ENCODE measurements at places on chromosomes 2 and 18.

DNA sequence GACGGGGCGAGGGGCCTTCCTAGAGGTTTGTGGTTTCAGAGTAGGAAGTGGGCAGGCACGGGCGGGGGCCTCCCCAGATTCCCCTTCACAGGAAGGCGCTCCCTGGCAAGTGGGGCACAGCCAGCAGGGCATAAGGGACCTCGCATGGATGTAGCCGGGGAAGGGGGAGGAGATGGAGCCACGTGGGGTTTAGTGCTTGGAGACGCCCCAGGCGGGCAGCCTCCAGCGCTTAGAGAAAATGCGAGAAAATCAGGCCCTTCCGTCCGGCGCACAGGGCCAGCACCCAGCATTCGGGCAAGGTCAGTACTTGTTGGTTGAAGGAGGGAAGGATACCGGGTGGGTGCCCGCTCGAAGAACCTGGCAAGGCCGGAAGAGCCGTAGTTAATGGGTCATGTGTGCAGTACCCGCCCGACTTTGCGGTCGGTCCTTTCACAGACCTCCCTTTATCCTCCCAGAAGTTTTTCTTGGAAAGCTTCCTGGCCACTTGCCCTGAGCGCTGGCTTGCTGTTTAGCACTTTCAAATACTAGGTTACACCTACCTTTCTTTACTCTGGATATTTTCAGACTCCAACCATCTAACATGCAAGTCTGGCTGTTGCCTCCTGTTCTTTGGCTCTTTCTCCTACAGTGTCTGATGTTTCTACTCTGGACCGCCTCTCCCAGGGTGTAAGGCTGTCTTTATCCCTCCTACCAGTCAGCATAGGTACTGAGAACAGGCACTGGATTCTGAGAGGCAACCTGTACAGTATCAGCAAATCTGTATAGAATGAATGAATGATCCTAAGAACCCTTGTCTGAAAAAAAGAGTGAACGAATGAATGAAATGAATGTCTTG lies 78.1 kb downstream of the CIB4 start:
- no peak for DNase-seq

- no peak for DNase-seq
These were observed 684.6 kb upstream of the SOX11 start for GRCh38 chr2:5007596-5007995.

DNA sequence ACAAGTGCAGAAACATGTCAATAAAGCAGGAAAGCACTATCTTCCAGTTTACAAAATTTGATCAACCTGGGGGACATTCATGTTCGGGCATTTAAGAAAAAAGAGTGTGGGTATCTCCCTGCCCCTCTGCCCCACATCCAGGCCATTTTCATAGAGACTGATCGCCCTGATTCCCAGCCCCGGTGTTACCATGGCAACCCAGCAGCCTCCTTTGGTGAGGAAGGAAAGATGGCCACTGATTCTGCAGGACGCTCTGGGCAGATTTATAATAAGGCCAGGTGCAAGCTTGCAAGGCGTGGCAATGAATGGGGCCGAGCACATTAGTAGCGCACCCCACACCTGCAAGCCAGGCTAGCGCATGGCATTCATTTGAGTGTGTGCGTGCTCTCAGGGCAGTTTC lies 36.7 kb upstream of the ARL4C start:
- DNase-seq = no peak

DNA sequence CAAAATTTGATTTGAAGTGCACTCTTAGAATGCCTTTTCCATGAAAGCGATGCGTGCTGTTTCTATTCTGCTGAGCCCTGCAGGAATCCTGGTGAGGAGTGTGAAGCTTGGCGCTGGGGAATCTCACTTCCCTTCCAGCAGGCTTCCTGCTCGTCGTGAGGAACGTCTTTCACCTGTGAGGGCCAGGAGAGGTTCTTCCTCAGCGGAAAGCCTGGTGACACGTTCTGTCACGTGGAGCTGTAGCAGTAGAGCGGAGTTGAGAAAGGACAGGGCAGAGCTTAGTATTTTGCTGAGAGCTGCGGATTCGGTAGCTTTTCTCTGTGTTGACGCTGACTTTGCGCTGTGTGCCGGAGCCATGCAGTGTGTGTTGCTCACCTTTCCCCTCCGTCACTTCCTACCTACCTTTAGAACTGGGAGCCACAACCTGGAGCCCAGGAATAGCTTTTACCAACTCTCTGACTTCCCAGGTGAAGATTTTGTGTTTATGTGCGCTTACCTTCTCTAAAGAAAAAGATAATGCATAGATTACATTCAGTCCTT lies 294.8 kb downstream of the PTGR3 start:
- DNase-seq = no peak

- no peak for DNase-seq
These were observed 79.0 kb upstream of the CDH19 start for GRCh38 chr18:66682855-66683322.

GRCh38 chr2:179354739-179355537 lies 90.3 kb upstream of the SESTD1 start:
- DNase-seq = no peak

DNA sequence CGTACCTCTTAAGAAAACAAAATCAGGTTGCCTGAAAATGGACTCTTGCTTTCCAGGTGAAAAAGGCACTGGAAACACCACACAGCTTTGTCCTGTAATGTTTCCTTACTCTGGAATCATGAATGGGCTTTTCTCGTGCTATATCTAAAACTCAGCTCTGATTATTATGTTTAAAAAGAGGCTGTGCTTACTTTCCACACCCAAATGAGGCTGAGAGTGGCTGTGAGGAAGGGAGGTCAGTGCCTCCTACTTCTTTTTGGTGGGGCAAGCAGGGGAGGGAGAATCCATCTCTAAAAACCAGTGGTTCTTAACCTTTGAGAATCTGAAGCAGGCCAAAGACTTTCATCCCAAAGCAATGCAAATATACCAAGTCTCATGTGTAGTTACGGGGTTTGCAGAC lies 148.6 kb downstream of the FAM210A start:
- DNase-seq = no peak

DNA sequence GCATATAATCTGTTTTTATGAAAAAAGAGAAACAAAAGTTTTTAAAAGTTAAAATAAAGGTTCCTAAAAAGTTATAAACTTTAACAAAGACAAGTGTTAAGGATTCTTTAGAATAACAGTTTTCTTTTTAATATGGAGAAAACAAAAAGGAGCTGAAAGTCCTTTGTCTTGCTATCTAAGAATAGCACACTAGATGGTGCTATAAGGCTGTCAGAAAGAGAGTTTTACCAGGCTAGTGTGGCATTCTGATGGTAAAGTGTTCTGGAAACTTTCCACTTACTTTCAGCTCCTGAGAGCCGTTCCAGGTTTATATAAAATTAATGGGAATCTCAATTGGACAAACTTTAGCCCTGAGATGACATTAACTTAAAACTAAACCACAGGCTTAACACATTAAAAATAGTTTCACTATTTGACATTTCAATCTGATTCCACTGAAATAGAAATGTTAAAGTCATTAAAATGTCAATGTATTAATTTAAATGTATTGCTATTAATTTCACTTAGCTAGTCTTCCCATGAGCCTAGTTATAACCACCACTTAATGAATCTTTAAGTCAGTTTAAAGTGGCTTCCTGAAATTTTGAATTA lies 3.7 kb downstream of the FBXO48 start:
- DNase-seq = no peak

DNA sequence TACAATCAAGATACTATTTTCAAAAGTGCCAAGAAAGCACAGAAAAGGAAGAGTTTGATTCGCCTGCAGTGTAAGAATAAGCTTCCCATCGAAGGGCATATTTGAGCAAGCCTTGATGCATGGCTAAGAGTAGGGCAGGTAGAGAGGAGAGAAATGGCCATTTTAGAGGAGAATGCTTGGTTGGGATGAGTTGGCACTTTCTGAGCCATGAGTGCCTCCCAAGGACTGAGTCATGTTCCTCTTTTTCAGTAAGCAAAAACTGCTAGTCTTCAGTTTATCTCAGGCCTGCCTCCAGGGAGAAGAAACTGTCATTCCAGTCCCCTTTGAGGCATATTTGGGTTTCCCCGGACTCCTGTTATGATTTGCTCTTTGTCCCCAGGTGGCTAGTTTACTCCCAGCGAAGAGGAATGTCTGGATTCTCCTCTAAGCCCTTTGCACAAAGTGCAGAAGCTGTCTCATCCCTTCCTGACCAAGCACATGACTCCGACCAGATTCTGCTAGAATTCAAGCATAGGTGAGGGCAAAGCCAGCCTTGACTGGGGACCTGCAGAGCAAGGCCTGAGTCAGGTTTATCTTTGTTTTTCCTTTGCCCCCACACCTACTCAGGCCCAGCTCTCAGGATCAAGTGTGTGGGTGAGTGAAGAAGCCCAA lies 115.2 kb downstream of the TTC32 start:
- no peak for DNase-seq

DNA sequence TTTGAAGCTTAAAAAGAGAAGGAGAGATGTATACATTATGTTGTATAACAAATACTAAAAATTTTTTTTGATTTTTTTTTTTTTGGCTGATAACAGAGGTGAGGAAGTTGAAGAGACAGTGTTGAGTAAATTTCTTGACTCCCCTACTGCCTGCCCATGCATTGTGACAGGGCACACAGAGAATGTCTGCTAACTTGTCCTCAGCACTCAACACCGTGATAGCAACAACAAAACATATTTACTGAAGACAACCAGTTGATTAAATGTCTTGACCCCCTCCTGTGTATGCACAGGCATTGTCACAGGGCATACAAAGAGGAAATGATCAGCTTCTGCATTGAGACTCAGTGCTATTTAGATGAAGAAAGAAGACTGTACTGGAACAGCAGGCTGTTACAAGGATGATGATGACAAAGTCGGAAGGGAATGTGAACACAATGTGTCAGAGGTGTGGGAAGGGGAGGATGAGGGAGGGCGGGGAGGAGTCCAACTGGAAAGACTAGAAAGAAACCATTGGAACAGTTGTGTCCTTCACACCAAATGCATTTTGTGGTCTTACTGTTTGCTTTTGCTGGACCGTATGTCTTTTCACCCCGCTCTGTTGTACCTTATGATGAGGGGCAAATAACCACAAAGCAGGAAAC lies 89.5 kb downstream of the CERS6 start:
- no peak for DNase-seq

- DNase-seq = no peak
These were observed 94.9 kb upstream of the TTC27 start for GRCh38 chr2:32532961-32533360.

DNA sequence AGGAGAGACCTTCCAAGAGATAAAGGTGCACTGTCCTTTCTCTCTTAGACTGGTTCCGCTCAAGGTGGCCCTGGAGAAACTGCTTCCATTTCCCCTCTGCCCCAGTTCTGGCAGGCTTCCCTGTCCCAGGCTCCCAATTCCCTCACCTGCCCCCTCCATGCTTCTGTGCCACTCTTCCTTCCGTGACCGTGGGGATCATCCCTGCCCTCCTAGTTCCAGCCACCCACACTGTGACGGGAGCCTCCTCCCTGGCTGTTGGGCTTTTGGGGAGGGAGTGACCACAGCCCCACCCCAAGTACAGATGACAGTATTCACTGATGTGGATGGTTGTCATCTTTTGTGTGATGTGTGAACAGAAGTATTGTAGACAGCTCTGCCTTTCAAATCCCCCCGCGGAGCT lies 2.8 kb downstream of the IMPA2 start:
- DNase-seq = no peak

DNA sequence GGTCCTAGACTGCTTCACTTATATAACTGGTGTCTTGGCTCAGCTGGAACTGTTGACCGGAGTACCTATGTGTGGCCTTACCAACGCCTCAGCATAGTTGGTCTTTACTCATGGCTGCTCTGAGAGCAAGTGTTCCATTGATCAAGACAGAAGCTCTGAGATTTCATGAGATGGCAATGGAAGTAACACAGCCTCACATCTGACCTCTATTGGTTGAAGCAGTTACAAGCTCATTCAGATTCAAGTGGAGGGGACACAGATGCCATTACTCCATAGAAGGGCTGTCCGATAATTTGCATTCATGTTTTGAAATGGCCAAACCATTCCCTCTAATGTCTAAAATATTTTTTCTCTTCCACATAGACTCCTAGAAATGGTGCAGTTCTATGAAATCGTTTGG lies 46.4 kb upstream of the STK39 start:
- DNase-seq = no peak

- no peak for DNase-seq
These were observed 152.8 kb downstream of the B3GNT2 start for GRCh38 chr2:62348700-62349099.

DNA sequence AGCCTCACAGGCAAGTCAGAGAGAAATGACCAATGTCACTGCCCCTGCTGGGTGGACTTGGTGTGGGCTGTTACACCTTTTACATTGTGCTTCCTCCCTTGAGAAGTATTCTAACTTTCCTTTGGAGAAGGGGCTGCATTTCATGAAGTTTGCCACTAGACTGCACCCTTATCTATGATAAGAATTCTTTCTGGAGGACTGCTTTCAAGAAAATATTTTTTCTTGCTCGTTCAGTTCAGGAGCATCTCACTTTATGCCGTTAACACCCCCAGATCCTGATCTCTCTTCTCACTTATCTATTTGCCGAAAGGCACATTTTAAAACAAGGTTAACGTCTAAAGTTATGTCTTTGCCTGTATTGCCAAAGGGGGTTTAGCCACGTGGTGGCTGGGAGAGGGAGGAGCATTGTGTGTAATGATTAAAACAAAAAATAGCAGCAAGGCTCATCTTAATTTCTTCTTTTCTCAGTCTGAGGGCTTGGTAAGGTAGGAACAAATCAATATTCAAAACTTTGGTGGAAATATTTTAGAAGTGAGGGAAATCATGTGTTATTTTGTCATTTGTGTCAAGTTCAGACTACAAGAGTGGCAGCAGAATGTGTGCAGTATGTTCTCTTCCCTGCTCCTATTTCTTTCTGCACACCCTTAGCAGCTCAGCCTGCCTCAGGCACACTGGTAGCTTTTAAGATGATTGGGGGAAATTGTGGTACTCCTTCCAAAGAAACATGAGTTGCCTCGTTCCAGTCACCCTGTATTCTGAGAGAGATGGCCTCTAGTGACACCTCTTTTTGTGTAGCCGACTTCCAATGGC lies 1.6 kb upstream of the IGFBP5 start:
- no peak for DNase-seq

- DNase-seq = no peak
These were observed 60.8 kb downstream of the NCKAP1 start for GRCh38 chr2:182977463-182977862.
